ENCODE measurements at places on chromosomes 4 and X.

DNA sequence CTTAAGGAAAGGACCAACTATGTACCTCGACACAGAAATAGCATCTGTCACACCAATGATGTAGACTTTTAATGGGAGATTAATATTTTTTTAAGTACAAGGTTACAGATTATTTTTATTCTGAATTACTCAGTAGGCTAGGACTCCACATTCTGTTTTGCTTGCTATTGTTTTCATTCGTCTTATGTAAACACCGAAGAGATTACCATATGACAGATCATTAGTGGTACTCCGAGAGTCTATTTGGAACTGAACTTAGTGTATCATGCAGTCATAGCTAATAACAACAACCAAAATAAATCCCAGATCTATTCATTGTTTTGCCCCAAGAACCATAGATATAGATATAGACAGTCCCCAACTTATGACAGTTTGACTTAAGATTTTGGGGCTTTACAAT is 139.7 kb upstream of the SPRY1 start:
- DNase-seq: no peak

DNA sequence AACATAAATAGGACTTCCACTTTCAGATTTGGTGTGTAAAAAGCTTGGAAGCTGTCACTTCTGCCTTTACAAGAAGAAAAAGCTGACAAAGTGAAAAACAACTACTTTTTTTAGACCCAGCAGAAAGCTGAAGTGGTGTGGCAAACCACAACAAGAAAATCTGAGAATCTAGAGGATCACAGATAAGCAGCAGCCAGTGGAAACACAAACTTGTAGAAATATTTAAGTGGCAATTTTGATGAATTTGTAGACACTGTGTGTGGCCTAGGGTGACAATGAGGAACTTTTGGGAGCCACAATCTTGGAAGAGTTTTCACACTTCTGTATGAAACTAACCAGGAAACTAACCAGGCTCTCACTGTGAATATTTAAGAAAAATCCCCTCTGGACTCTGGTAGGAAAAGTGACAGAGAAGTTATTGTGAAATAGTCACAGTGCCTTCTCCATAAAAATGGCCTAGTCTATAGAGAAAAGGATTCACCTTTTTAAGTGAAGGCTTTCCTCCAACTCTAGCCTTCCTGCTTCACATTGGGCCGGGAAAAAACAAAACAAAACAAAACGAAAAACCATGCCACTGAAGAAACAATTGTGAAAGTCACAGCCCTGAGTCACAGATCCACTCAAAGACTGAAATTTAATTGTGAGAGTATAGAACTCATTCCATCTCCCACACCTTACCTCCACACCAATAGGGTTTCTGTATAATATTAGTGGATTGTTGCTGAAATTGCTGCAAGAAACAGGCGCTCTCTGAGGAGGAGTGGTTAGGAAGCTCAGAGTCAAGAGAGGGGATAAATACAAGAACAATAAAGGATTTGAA is 26.7 kb upstream of the GUCY1A1 start:
- DNase-seq: no peak

- DNase-seq: peak; percentile 16
Observed at GRCh38 chr4:88211473-88212252, 53.2 kb upstream of the ABCG2 start.

GRCh38 chr4:20443015-20443805 is 191.5 kb downstream of the SLIT2 start:
- no peak for DNase-seq

DNA sequence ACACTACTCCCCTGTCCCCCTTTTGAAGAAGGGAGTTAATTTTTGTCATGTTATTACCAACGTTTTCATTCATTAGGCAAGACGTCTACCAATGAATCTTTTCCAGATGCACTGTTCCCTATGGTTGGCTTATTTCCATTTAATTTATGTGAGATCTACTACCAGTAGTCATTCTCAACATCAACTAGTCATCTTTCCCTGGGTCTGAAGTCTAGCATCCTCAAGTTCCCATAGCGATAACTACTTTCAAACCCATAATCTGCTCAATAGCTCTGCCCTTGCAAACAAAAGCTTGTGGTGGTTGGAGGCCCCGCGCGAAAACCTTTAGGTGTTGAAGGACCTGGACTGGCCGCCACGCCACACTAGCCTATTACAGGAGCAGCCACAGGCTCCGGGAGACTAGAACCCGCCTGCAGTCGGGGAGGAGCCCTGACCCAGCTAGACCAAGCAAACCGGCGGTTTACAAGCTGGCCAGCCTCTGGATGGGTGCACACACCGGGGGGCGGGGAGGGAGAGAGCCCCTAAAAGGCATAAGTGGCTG is 746 bp downstream of the PPAT start:
- peak; percentile 40 for DNase-seq

DNA sequence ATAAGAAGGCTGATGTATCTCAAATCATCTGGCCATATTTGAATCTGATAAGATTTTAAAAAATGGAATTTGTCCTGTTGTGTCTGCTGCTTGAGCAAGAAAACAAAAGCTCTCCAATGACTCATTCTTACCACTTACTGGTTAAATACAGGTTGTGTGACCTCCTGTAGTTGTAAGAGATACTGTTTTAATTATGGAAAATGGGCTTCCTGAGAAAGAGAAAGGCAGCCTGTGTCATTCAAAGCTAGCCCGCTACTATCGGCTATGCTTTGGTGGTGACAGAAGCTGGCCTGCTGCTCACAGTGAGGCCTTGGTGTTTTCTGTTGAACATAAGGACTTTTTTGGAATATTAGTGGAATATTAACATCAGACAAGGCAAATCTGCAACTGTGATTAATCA is 1722.1 kb upstream of the PCDH10 start:
- no peak for DNase-seq

GRCh38 chrX:100377826-100378225 is 32.2 kb downstream of the PCDH19 start:
- DNase-seq: no peak

GRCh38 chr4:47561331-47561730 is 76.3 kb downstream of the ATP10D start:
- DNase-seq: no peak

DNA sequence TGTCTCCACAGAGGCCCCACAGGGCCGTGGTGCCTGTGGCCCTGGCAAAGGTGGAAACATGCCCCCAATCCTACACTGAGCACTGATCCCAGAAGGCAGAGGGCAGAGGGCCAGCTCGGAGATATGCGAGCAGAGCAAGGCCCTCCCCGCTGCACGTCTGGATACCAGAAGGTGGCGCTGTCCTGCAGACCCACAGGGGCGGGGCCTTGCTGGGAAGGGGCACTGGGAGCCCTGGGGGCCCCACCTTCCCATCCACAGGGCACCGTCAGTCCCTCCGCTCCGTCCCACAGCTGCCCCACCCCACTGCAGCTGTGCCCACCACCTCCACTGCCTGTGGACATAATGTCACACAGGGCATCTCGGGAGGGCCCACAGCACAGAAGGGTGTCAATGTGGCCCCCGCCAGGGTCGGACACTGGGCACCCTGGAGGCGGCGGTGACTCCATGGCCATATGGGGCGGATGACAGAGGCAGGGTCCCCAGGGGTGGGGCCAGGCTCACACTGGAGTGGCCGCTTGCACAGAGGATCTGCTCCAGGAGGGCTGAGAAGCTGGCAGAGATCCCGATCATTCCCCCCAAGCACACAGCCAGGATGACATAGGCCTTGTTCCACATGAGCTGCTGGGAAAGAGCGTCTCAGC is 4.8 kb downstream of the SLC49A3 start:
- peak; percentile 44 for DNase-seq

DNA sequence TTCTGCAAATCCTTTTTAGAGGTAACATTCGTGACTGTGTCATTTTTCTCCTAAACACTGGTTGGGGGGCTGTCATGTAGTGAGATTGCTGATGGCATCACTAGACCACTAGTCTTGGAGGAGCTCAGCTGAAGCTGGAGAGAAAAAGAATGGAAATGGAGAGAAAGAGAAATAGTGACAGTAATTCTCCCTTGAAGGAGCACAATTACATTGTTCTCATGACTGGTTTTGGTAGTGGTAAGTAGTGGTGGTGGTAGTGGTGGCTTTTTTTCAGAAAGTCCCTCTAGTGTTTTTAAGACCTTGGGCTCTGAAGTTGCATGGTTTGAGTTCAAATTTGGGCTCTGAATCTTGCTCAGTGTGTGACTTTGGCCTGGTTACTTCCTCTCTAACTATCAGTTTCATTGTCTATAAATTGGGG is 99.8 kb downstream of the LARP7 start:
- no peak for DNase-seq

- DNase-seq: no peak
Observed at GRCh38 chr4:168833881-168834280, 176.2 kb downstream of the CBR4 start.

DNA sequence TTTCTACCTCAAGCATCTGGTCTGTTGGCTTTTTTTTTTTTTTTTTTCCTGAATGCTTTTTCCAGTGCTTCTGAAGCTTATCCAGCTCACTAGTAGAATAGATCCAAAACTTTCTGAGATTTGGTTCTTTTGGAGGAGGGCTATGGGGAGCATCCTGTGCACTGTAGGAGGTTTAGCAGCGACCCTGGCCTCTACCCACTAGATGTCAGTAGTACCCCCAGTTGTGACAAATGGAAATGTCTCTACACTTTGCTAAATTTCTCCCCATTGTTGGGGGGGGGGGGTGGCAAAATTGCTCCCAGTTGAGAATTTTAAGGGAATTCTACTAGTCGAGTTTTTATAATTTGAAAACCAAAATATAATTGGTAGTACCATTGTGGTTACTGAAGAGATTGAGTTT is 23.0 kb upstream of the PPA2 start:
- no peak for DNase-seq

- DNase-seq: no peak
Observed at GRCh38 chr4:29058531-29058930, 1661.6 kb upstream of the PCDH7 start.

DNA sequence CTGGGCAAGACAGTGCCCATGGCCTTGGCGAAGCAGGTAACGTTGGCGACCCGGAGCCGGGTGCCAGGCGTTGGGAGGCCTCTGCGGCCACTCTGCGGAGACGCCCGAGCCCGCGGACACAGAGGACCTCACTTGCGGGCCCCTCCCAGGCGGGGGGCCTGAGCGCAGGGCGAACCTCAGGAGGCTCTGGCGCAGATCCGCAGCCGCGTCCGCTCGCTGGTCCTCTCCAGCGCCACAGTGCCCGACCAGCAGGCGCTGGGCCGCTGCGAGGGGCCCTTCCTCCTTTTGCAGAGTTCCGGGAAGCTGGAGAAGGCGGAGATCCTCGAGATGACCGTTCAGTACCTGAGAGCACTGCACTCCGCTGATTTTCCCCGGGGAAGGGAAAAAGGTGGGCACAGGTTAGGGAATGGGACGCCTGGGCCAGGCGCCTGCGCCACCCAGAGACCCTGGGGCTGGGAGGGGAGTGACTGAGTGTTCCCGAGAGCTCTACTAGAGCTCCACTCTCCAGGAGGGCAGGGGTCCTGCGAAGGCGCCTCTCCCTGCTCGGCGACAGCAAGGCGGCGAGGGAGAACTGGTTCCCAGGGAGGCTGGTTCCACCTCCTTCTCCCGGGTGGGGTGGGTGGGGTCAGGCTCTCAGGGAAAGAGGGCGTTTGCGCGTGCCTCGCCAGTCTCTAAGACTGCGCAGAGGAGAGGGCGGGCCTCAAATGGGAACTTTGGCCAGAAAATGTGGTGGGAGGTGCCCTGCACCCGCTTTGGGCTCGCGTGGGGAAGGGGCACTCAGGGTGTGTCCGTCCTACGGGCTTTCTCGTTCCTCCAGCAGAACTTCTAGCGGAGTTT is 1.4 kb downstream of the HELT start:
- no peak for DNase-seq

DNA sequence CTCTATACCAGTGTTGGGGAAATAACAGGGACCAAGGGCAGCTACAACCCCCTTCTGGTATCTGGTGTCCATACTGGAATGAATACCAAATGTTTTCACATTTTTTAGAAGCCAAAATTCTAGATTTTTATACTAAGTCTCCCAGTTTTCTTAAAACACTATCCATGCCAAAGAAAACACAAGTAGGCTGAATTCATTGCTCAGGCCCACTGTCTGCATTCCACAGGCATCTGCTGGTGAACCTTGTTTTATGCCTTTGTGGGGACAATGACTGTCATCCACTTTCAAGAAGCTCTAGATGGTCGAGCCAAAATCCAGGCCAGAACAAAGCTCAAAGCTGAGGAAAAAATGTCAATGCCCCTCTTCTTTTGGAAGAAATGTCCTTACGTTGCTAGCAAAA is 213.4 kb upstream of the RASGEF1B start:
- no peak for DNase-seq

DNA sequence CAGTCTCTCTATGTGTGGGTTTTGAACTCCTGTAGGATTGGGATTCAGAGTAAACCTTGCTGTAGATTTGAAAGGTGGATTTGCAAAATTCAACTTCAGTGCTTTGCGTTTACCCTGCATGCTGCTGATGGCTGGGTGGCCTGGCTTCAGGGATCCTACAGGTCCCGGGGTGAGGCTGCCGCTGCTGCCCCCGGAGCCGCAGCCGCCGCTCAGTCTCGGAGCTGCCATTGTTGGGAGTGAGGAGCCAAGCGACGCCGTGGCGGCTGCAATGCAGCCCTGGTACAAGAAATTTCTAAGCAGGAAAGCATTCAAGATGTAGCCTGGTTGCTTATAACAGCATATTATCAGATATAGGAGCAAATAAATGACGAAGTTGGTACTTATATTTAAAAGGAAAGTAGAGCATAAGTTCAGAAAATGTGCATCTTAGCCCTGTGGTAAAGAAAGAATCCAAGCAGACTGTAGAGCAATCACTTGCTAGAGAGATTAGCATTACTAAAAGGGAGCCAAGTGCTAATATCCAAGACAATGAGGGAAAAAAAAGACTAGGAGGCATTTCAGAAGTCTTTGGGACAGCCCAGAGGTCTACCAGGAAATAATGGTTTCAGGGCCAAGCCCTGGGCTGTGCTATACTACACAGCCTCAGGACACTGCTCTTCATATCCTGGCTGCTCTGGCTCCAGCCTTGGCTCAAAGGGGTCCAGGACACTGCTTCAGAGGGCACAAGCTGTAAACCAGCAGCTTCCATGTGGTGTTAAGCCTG is 36.9 kb upstream of the CHIC1 start:
- DNase-seq: no peak

- DNase-seq: no peak
Observed at GRCh38 chr4:7785017-7785416, 154.6 kb downstream of the AFAP1 start.

- no peak for DNase-seq
Observed at GRCh38 chr4:41505161-41505661, 32.7 kb upstream of the LIMCH1 start.

All from germinal center (tissue), 1 donor.